ENCODE measurements at places on chromosomes 3 and 15.

DNA sequence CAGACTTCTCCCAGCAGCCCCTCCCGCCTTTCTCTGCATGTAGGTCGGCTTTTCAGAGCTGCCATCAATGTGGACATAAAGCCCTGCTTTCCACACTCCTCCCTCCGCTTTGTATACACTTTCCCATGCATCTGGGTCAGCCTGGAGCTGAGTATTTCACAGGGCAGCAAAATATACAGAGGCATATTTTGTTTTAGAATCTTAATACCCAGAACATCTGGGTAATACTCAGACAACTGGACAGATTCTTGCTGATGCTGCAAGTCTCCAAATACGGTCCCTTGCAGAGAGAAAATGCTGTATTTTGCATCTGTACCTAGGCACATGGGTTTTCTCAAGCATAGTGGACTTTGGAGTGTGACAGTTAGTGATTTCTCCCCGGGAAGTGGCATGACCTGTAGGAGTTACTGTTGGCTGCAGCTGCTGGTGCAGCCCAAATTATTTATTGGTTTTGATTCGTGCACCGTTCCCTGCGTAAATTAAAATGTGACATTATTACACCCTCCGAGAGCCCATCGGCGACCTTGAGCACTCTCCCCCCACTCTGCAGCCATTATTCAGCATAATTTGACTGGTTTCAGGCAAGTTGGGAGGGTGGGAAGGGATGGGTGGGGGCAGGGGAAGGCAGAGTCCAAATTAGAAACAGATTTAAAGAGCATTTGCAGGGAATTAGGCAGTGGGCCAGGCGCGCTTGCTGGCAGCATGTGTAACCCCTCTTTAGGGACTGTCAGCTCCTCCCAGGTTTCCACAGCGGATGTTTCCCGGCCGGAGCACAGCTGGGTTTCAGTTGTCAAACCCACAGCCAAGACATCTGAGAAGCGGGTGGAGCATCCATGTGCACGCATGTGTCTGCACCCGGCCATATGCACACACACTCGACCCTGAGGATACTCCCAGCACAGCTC, 100.8 kb downstream of the CPN2 start:
- DNase-seq: no peak

DNA sequence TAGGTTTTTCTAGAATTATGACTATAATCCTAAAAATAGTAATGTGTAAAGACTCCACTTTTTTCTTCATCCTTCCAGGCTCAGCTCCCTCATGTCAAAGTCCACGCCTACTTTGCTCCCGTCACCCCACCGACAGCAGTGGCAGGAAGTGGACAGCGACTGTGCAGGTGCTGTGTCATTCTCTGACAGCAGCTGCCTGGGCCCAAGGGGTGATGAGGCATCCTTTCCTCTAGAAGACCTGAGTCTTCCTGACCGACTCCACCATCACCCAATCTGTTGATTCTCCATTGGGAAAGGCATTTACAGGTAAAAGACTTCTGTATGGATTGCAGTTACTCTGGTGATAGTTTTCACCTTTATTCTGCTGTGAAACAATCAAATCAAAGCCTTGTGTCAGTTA, 54.8 kb downstream of the UBP1 start:
- no peak for DNase-seq

GRCh38 chr3:71723452-71724170, 1.6 kb downstream of the EIF4E3 start:
- DNase-seq: peak; percentile 58

- DNase-seq: no peak
Measured at GRCh38 chr3:54861248-54862067, 66.4 kb downstream of the LRTM1 start.

DNA sequence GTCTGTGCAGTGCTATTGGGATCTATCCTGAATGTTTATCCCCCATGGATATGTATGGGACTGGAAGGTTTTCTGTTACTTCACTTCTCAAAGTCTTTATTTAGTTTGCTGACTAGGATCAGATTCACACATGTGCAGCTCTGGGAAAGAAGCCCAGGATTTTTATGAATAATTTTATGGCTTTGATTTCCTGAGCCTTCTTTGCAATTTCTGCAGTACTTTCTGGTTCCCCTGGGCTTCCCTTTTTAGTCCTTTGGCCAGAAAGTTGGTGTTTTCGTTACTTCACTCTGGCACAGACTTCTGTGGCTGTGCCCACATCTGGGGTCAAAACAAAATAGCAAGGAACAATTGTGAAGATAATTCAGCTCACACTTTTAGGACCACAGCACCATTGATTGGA, 721.0 kb downstream of the OTOL1 start:
- no peak for DNase-seq

DNA sequence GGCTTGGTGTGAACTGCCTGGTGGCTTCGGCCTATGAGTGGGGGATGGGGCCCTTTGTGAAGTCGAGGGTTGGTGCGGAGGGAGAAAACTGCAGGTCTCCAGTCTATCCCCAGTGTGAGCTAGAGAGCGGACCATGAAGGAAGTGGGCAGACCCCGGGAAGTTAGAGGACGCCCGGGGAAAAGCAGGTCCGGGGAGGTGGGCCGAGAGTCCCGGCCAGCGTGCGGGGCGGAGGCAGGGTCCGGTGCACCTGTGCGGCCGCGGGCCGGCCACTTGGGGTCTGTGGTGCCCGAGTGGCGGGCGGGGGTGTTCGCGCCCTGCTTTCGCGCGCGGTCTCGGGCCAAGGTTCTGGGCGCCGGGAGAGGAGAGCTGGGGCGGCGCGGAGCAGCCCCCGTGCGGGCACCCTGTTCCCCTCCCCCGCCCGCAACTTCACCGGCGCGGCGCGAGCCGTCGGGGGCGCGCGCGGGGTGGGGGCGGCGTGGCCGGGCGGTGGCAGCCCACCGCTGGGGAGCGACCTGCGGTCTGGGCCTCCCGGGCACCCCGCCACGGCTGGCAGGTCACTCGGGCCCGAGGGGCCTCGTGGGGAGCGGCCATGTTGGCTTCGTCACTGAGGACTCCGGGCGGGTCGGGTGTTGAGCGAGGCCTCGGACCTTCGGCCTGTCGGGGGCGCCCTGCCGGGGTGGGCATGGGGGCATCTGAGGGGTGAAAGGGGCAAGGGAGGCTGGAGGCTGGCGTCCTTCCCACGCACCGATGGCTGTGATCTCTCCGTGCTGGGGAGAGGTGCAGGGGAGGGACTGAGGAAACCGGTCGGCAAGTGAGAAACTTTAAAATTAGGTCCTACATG, 4.8 kb downstream of the UBE2E1 start:
- DNase-seq: no peak

GRCh38 chr3:126127904-126128303, 44.0 kb upstream of the SLC41A3 start:
- no peak for DNase-seq

GRCh38 chr15:93707751-93708150, 523.6 kb upstream of the MCTP2 start:
- DNase-seq: no peak

All from inflammatory macrophage treated with lipopolysaccharide for 4 hours (primary cell).